Central memory CD4-positive, alpha-beta T cell (primary cell): ENCODE measurements at places on chromosomes 3 and 15.

DNA sequence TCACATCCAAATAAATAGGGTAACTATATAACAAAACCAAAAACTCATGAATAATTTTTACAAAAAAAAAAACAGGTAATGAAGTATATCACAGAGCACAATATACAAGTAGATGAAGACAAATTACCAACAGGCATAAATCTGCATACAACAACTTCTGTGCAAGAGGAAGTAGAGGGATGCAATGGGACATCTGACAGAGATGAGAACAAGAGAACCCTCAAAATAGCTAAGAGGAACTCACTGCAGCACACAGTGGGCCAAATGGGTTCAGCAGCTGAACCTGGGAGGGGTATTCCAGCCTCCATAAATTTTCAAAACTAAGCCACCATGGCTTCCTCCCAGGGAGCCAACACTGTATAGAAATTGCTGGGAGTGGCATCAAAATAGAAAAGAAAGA lies 9.6 kb upstream of the BTLA start:
- DNase-seq = no peak

- DNase-seq = no peak
These were observed 31.6 kb downstream of the MESD start for GRCh38 chr15:80957976-80958375.

- DNase-seq = no peak
These were observed 272.6 kb downstream of the SUCLG2 start for GRCh38 chr3:67381667-67382272.

DNA sequence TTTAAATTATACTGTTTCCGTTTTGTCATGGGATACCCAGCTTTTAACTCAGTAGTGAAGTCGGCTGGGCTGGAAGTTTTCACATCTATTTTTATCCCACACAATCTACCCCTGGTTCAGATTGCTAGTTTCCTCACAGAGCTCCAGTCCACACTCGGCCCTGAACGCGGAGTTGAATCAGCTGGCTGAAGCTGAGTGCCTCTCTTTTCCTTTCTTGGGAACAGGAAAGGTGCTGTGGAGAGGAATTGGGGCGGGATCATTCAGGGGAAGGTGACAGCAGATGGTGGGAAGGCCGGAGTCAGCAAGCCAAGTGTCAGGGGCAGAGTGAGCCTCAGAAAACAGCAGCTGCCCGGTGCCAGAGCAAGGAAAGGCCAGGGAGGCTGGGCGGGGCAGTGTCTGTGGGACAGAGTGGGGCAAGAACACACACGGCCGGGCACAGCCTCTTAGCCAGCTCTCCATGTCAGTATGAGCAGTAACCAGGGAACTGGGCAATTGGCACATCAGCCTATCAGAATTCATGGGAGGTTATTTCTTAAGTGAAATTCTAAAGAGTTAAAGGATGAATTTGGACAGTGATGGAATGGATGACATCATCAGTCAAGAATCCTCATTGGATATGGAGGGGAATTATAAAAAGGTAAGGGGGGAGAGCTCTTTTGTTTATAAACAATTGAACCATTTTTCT lies 135.7 kb upstream of the IL12A start:
- DNase-seq = no peak
